NCI-H446 treated with DMSO at 0.1 percent for 48 hours (cell line): ENCODE measurements at places on chromosomes 7 and 10.

- no peak for DNase-seq
Measured at GRCh38 chr10:47050618-47051455, 139.6 kb downstream of the PTPN20 start.

DNA sequence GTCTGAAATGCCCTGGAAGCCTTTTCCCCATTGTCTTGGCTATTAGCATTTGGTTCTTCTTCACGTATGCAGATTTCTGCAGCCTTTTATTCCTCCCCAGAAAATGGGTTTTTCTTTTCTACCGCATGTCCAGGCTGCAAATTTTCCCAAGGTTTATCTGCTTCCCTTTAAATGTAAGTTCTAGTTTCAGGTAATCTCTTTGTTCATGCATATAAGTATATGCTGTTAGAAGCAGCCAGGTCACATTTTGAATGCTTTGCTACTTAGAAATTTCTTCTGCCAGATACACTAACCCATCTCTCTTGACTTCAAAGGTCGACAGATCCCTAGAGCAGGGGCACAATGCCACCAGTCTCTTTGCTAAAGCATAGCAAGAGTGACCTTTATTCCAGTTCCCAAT, 12.3 kb downstream of the THAP5 start:
- DNase-seq: no peak

- no peak for DNase-seq
Measured at GRCh38 chr10:47246406-47247147, 53.4 kb upstream of the GDF10 start.

DNA sequence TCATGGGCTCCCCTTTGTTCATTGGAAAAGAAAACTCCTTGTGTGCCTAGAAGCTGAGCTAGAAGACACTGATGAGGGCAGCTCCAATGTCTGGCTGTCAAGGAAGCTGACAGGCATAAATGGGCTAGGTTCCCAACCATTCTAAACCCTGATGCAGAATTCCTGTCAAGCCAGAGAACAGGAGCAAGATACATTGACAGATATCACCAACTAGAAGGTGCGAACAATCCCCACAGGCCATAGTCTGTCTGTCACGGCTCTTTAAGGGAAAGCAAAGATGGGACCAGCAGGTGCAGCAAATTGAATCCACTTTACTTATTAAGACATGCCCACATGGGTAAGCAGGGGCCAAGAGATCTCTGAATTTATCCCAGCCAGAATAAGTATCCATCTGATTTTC, 617.9 kb upstream of the POT1 start:
- no peak for DNase-seq

- no peak for DNase-seq
Measured at GRCh38 chr10:104127411-104127810, 5.4 kb downstream of the SFR1 start.

GRCh38 chr7:85806321-85806720, 619.5 kb upstream of the SEMA3D start:
- DNase-seq: no peak
